ENCODE measurements at places on chromosomes 6 and 20.
A peak's percentile ranks its signal among the peaks of the same experiment; 100 is the strongest.

- no peak for DNase-seq
Observed at GRCh38 chr20:16922834-16923233, 174.7 kb downstream of the OTOR start.

- DNase-seq, result no peak
Observed at GRCh38 chr6:110440026-110440425, 24.7 kb upstream of the DDO start.

- DNase-seq, result no peak
Observed at GRCh38 chr6:31204751-31205145, 34.3 kb upstream of the POU5F1 start.

DNA sequence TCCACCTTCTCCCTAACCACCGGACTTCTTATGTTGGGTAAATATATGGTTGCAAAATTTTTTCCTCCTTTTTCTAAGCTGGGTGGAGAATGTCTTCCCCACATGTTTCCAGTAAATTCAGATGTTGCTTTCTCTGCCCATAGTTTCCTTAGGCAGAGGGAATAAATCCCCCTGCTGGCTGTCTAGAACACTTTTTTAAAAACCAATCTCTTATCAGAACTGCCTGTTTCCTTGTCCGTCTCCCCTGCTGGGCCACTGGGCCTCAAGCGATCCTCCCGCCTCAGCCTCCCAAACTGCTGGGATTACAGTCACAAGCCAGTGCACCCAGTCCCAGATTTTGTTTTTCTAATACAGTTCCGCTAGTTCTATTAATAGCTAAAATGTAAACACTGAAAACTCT is 9.9 kb upstream of the WFDC2 start:
- DNase-seq, result no peak

- DNase-seq, result no peak
Observed at GRCh38 chr20:47927944-47928343, 142.7 kb upstream of the SULF2 start.

- DNase-seq, result no peak
Observed at GRCh38 chr6:141024526-141024925, 1108.2 kb upstream of the GJE1 start.

GRCh38 chr6:142810952-142811514 is 133.9 kb downstream of the HIVEP2 start:
- DNase-seq, result no peak

- DNase-seq, result no peak
Observed at GRCh38 chr20:51062065-51062464, 39.2 kb upstream of the KCNG1 start.

DNA sequence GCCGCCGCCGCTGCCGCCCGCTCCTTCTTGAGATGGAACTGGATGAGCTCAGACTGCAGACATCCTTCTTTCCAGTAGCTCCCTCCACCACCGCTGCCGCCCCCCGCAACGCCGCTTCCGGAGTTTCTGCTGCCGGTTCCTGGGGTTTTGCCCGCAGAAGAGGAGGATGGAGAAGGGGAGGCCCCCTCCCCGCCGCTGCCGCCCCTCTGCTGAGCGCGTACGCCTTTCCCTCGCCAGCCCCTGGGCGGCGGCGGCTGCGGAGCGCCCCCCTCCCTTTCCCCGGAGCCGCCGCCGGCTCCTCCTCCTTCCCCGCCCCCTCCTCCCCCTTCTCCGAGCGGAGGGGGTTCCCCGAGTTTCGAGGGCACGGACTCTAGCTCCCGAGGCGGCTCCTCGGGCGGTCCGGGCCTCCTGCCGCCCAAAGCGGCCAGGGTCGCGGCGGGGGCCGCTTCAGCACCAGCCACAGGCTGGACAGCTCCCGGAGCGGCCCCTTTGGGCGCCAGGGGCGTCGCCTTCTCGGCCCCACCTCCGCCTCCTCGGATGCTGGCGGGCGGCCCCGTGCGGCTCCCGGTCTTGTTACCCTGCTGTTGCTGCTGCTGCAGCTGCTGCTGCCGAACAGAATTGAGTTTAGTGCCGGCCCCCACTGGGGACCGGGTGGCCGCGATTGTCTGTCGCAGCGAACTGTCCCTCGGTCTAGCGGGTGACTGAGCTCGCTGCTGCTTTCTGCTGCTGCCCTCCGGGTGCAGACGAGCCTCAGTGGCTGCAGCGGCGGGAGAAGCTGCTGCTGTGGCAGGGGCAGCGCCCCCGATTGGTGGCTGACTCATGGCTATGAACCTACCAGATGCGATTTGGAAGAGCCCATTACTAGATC is 3.1 kb downstream of the MTCL3 start:
- peak; percentile 85 for DNase-seq

- DNase-seq, result no peak
Observed at GRCh38 chr20:56111961-56112730, 106.8 kb upstream of the CBLN4 start.

DNA sequence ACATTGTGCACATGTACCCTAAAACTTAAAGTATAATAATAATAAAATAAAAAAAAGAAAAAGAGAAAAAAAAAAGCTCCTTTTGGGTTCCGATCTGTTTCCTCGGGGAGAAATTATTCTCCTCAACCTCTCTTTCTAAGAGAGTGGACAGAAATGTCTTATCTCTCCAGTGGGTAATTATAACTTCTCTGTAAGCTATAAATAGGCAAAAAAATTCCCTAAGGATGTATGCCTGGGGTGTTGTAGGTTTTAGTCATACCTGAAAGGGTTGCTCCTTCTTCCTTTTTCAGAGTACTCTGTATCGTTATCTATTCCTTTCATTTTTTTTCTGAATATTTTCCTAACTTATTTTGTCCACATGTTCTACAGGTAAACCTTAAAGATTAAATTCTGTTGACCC is 169.7 kb upstream of the PTPRK start:
- DNase-seq, result no peak

DNA sequence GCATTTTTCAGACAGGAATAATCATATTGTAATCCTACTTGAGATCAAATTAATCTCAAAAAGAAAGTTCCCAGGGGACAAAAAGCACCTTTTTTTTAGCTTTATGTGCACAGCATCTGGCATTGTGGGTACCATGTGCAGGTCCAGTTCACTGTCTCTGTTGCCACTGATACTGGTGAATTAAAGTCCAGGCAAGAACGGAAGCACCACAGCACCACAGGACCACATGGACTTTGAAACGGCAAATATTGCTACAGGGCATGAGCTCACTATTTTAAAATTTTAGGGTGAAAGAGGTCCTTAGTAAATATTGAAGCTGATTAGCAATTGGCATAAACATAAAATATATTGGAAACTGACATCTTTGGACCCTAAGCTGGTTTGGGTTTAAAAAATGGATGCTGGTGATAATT is 709.0 kb downstream of the EPM2A start:
- no peak for DNase-seq

DNA sequence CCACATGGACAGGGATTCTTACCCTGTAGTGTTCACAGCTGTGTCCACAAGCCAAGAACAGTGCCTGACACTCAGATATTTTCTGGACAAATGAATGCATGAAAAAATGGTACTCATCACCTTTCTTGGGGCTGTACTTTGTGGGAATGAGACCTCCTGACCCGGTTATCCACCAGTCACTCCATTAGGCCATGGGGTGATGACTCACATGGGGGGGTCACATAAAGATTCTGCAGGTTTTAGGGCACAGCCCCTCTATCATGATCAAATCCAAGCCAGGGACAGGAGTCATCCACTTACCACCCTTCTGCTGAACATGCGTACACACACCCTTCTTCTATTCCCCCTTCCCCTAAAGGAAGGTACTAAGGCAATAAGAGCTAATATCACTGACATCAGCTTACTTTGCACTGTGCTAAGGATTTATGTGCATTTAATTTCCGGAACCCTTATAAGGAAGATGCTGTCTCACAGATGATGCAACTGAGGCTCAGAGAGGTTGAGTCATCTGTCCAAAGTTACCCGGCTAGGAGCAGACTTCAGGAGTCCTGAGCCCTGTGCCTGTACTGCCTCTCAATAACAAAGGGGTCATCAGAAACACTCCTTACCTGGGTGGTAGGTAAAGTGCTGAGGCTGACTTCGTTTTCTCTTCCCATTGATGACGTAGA is 107.8 kb downstream of the NFATC2 start:
- no peak for DNase-seq

GRCh38 chr6:140486450-140487361 is 1112.3 kb upstream of the CITED2 start:
- no peak for DNase-seq

GRCh38 chr6:153563001-153563400 is 431.9 kb upstream of the RGS17 start:
- no peak for DNase-seq

GRCh38 chr6:156175433-156175832 is 601.7 kb upstream of the ARID1B start:
- DNase-seq, result no peak

Data from H9 (cell line).